ENCODE measurements at places on chromosomes 4 and X. TPM values are rescaled to one million over a fixed set of nuclear protein-coding genes. Genes with fewer than 3 reads are reported as not detected.

Gene CCKAR
- not detected for total RNA-seq

Gene SPANXA2
- total RNA-seq = not detected

Gene MAGEB10
- total RNA-seq = not detected

Gene FATE1
- not detected for total RNA-seq

Gene PCDH19
- 0.46 TPM for total RNA-seq

Gene GLRA2
- total RNA-seq = not detected

Gene PHOX2B
- total RNA-seq = not detected

Gene SOX3
- not detected for total RNA-seq

Gene LPAR4
- total RNA-seq = 0.97 TPM

Gene UGT2B17
- not detected for total RNA-seq

Gene CT45A2
- total RNA-seq = not detected

Gene CITED1
- not detected for total RNA-seq

Gene SMC1A
- 29.5 TPM for total RNA-seq

Gene CORIN
- total RNA-seq = not detected

Gene ESX1
- not detected for total RNA-seq

Gene NEUROG2
- total RNA-seq = not detected

Gene SASH3
- total RNA-seq = not detected

Gene STOX2
- total RNA-seq = under 0.01 TPM

Gene TLR10
- total RNA-seq = not detected

Gene INTU
- total RNA-seq = 2.9 TPM

Gene BTK
- total RNA-seq = 0.15 TPM

Gene KCND1
- 0.46 TPM for total RNA-seq

Gene DLG3
- total RNA-seq = 2.9 TPM

Gene GRPEL1
- 65.0 TPM for total RNA-seq

Gene TCP11X2
- not detected for total RNA-seq

Gene SYTL4
- 20.4 TPM for total RNA-seq

Gene DMD
- total RNA-seq = 8.8 TPM

Gene NAP1L3
- total RNA-seq = 2.3 TPM

Gene ARAP2
- total RNA-seq = 3.3 TPM

Gene DSPP
- not detected for total RNA-seq

Gene RAB41
- not detected for total RNA-seq

Gene SEC31A
- total RNA-seq = 243 TPM

Gene GATA1
- not detected for total RNA-seq

Gene EDA
- 0.97 TPM for total RNA-seq

Gene OTUD6A
- not detected for total RNA-seq

Gene ARHGAP24
- total RNA-seq = 129 TPM

Gene NAA11
- total RNA-seq = not detected

Gene MAGEA11
- not detected for total RNA-seq

Gene GSX2
- not detected for total RNA-seq

Gene RGN
- total RNA-seq = under 0.01 TPM

Gene UNC5C
- total RNA-seq = under 0.01 TPM

Gene HOPX
- total RNA-seq = 32.8 TPM

Gene FOXP3
- not detected for total RNA-seq

Gene GUCY1B1
- 12.7 TPM for total RNA-seq

Gene TRMT10A
- 9.7 TPM for total RNA-seq

Gene PF4V1
- not detected for total RNA-seq

Gene HCCS
- 23.1 TPM for total RNA-seq

All from epithelial cell of umbilical artery (primary cell).